NCI-H510A treated with DMSO at 0.1 percent for 48 hours (cell line): ENCODE measurements at places on chromosomes 11 and 22.

- no peak for DNase-seq
Observed at GRCh38 chr11:103994094-103994493, 42.3 kb upstream of the DDI1 start.

GRCh38 chr11:15735706-15736105 lies 620.6 kb downstream of the SOX6 start:
- DNase-seq = no peak

DNA sequence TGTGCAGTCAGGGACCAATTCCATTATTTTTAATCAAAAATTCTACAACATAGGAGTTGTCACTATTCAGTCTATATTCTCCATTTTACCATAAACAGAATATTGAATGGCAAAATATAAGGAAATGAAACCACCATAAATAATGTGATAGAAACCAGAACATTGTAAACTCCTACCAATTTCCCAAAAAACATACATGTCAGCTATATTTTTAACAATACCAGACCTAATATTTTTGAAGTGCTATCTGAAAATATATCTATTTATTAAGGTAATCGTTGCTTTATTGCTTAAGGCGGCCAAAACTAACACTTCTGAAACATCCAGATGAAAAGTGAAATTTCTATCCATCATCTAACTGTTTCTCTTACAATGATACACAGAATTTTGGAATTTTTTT lies 123.0 kb upstream of the C11orf58 start:
- no peak for DNase-seq

GRCh38 chr11:44366741-44367140 lies 56.8 kb upstream of the ALX4 start:
- DNase-seq = no peak

DNA sequence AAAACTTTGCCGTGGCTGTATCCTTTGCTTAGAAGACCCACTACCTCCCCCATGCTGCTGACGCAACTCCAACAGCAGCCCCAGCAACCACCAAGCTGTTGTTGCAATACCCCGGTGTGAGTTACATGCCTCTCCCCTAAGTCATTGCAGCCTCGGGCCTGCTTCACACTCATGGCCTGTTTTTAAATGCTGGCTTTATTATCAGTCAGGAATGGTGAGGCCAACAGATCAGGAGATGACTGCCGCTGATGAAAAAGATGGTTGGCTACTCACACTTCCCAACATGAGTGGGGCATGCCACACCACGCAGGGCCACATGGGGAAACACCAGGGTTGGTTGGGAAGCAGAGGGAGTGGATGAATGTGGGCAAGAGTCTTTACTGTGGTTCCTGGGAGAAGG lies 171.5 kb upstream of the SYT13 start:
- no peak for DNase-seq

DNA sequence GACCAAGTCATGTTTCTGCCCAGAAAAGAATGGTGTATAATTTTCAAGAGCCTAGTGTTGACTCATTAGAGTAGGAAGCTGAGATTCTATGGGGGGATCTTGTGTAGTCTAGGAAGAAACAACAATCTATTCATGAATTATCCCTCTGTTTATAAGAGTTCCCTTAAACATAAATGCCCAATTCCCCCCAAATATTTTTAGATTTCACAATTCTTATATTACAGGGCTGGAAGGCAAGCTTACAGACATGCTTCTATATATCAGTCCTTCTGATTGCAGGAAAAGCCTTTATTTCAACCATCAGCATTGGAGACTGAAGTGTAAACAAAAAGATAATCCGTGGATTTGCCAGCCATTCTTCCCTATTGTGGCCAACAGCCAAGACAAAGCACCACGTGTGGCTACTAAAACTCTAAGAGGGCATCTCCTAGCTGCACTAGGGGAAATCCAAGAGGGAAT lies 71.4 kb downstream of the NAT10 start:
- DNase-seq = no peak
